Activated CD8-positive, alpha-beta memory T cell treated with anti-CD3 and anti-CD28 coated beads for 4 hours (primary cell): ENCODE measurements at places on chromosomes 6 and 20.

- no peak for DNase-seq
These were observed 206.3 kb downstream of the PREX1 start for GRCh38 chr20:48621376-48622078.

GRCh38 chr20:30593572-30593971, 663.9 kb upstream of the DEFB115 start:
- DNase-seq = no peak

- no peak for DNase-seq
These were observed 611.9 kb upstream of the MAP3K7 start for GRCh38 chr6:91198588-91199255.

DNA sequence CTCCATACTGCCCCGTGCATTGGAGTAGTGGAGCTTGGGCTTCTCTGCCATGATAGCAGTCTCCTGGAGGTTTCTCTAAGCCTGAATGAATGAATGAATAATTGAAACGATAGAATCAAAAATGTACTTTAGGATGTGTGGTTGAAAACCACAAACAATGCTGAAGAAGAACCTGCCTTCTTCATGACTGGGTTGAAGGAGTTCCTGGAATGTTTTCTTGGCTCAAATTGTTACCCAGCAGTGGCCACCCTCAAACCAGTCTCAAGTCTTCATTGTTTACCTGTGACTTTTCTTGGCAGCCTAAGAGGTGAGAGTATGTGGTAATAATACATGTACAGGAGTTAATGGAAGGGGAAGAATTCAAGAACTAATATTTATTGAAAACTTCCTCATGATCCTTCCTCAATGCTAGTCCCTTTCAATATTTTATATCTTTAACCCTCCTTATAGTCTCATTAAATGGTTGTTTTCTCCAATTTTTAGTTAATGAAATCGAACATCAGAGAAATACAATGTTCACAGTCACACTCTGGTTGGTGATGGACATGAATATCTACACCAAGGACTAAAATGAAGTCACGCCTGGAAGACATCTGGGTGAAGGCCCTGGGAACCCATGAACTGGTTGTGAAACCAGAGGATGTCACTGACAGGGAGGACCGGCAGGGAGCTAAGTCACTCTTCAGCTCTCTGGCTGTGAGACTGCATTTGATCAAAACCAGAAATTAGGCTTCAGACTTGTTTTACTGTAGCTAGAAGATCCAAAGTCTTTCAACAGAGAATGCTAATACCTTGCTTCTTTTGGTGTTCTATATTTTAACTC, at the start of gene GSTA5:
GSTA5 (minus strand) TSS at position 51 of the 823 bp plus-strand sequence.
- DNase-seq = no peak

DNA sequence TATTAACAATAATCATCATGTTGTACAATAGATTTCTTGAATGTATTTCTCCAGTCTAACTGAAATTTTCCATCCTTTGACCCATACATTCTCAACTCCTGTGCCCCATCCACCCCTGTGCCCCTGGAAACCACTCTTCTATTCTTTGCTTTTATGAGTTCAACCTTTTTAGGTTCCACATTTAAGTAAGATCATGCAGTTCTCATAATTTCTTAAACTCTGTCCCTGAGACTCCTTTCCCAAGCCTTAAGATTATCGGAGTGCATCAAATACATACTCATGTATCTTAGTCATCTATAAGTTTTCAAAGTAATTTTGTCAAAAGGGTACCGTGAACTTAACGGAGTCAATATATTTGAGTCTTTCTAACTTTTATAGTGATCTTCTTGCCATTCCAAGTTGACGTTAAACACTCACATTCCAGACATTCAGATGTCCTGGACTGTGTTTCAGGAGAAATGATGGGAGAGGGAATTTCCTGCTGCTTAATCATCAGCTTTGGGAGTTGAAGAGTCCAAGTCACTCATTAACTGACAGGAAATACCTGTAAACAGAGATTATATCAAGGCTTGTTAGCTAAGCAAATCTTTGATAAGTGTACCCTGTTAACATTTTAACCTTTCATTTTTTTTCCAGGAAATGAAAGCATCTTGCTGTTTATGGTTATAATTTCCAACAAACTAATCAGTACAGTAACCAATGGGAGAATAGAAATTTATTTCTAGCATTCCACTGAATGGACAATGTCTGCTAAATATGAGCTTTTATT, 73.3 kb downstream of the ADGRG6 start:
- DNase-seq = no peak

DNA sequence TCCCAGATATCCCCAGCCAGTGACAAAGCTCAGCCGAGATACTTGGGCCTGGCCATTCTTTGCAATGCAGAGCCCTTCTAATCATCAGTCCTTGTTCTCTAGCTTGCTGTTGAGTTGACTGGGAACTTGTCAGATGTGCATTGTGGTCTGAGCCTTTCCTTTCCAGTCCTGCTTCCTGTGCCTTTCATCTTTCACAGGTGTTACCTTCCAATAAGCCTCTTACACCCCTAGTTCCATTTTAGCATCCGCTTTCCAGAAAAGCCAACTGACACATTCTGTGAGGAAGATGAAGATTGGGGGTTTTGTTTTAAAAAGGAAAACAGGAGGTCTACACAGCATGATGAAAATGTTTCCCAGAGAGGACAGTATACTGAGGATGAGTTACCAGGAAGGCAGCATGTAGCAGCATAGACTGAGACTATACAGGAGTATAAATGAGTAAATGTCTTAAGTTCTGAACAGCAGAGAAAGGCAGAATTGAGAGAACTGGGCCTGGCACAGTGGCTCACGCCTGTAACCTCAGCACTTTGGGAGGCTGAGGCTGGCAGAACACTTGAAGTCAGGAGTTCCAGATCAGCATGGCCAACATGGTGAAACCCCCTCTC, 5.6 kb upstream of the CEP85L start:
- DNase-seq = no peak

GRCh38 chr6:137775720-137776119, 91.3 kb upstream of the TNFAIP3 start:
- no peak for DNase-seq

DNA sequence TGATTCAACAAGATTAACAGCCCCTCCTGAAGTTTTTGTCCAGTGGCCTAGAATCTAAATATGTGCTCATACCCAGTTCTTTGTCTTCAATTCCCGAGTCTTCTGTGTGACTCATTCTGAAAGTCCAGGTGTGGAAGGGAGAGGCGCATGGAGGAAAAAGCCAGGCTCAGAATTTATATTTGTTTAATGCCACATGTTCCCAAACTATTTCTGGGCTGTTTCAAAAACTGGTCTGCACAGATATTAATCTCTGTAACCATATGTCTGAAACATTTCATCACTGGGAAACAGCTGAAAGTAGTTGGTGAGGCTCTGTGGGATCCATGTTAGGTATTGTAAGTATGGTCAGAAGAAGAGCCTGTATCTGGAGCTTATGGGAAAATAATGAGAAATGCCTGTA, 266.0 kb downstream of the PAX1 start:
- DNase-seq = no peak

GRCh38 chr6:43395776-43396175, 26.3 kb upstream of the ZNF318 start:
- DNase-seq = no peak

GRCh38 chr20:23065266-23066201, 16.1 kb upstream of the THBD start:
- DNase-seq = no peak

DNA sequence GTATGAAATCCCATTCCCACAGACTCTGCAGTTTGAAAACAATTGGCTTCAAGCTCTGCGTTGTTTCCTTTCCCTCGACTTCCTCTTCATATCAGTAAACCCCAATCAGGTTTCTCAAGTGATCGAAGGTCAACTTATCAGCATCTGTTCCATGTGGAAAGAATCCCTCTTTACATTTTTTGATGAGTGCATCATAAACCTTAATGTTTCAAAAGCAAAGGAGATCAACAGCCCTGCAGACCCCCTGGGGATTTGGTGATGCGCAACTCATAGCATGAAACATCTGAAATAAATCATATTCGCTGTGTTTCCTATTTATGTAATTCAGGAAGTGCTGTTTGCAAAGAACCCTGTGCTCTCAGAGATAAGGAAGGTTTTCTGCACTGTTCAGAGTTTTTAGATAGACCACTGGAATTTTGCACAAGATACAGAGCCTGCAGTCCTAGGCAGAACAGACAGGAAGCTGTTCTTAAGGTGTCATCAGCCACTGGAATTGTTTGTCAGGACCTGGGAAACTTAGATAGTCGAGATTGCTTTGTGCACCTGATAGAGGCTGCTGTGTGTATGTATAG, 216.0 kb downstream of the HIVEP2 start:
- DNase-seq = no peak

DNA sequence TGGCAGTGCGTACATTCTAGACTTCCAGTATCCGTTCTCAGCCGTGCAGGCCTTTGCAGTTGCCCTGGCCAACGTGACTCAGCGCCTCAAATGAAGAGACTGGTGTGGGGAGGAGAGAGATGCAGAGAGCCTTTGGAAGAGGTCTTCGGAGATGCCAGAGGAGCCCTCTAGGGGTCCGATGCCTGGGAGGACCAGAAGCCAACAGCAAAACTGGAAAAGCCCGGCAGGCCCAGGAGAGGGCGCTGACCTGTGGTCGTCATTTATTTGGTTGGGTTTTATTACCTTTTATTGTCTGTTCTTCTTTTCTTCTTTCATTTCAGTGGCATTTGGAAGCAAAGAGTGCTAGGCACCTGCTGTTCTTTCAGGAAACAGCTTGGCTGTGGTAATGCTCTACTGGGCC, 53.3 kb upstream of the TMEM181 start:
- DNase-seq = no peak

DNA sequence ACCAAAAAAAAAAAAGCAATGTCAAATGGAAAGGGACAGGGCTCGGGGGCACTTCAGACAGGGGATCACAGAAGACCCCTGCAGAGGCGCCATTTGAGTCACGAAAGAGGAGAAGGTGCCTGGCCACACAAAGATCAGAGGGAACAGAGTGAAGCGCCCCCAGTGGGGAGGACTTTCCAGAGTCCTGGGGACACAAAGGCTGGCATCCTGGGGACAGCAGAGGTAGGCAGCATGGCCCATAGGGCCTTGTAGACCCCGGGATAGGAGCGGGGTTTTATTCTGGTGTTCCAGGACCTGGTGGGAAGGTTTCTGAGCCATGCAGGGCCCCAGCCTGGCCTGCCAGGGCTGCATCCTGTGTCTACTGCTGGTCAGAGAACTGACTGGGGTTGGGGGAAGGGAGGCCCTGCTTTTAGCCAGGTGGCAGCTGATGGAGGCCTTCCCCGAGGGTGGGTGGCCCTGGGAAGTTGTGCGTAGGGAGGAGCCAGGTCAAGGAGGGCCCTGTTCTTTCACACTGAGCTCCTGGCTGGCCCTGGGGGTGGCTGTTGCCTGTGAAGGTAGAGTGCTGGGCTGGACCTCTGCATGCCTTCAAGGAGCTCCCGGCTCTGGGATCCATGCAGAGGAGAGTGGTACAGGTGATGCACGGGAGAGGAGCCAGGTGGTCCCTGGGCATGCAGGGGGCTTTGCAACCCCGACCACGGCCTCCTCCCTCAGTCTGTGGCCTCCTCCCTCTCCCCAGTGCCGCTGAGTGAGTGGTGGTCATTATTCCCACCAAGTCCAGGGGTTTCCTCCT, 117.9 kb downstream of the CDH4 start:
- DNase-seq = no peak

DNA sequence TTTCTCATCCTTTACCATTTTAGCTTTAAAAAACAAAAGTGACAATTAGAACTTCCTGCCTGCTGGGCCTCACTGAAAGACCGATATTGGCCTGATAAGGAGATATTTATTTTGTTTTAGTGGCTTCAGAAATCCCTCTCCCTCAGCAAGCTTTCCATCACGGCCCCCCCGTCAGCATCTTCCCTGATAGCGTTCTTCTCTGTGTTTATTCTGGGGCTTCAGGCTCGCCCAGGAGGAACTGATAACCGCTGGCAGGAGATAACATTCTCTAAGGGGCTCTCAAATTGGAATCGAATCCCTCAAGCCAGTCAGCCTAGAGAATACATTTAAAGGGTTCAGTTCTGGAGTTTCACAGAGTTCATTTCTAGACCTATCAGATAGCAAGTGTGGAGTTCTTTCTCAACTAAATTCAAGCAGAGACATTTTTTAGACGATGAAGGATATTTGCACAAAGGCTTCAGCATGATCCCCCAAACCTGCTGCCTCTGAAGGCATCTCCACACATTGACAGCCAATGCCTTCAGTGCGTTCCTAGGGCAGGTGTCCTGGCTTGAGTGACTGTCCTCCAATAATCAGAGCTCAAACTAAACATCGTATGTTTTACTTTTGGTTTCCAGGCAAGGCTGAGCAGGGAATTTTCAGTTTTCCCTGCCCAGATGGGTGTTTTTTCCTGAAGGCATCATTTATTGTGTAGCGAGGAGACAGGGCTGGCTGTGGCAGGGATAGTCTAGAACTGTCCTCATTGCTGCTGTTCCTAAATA, 17.0 kb downstream of the PRDM1 start:
- DNase-seq = no peak

GRCh38 chr6:78908621-78909020, 41.3 kb downstream of the IRAK1BP1 start:
- no peak for DNase-seq

DNA sequence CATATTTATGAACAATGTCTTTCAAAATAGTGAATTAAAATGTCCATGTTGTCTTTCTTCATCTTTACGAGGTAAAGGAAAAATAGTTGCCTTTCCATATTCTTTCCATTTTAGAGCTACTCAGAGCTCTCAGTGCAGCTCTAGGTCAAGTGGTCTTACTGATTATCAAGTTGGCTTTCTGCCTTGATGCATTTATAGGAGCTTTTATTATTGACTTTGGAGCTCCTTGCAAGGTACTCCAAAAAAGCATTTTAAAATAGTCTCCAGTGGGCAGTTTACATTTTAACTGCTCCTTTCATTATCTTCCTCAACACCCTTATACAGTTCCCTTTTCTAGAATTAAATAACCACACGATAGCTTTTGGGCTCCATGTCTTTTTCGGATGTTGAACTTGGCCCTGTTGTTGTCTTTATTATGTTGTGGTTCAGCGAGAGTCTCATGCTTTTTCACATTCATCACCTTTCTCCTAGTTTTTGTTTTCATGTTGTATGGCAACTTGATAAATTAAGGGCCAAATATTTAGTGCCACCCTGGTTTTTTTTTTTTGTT, 122.9 kb downstream of the CLIC5 start:
- DNase-seq = no peak

DNA sequence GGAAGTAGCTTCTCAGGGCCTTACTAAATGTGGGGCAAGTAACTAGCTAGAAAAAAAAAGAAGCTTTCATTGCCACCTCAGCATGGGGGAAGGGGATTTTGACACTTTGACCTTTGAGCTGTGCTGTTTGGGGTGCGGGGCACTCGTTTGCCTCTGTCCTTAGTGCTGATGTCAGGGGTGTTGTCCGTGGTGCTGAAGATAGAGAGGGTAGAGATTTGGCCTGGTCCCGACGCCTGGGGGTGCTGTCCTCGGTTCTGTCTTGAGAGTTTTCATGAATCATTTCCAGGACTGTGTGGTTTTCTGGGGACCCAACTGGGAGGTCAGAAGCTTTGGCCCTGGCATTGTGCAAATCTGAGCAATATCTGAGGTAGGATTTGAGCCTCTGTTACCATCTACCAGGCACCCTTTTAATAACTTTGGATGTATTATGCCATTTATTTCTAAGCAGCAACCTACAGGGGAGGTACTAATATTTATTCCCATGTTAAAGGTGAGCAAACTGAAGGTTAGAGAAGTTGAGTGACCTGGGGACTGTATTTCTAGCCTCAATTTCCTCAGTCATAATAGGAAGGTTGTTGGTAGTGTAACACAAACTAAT, 78.0 kb downstream of the DLGAP4 start:
- DNase-seq = no peak
